ENCODE measurements at places on chromosomes 3 and 15. TPM values are rescaled to one million over a fixed set of nuclear protein-coding genes. Genes with fewer than 3 reads are reported as not detected.

Gene AMIGO3
- total RNA-seq, result 1.8 TPM

DNA sequence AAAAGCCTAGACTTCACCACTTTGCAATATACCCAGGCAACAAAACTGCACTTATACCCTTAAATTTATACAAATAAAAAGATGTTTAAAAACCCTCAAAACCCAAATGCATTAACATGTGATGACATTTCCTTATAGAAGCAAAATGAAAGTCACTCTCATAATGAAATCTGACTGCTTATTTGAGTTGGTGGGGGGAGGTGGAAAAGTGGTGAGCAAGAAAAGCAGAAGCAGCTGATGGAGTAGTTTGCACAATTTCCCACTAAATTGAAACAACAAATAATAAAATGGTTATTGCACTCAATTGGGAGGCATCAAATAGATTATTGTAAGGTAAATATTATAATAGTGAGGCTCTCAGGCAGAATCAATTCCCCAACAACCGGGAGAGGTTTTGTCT is 54.0 kb upstream of the GADL1 start:
- no peak for DNase-seq

Gene RTP3
- total RNA-seq, result not detected

DNA sequence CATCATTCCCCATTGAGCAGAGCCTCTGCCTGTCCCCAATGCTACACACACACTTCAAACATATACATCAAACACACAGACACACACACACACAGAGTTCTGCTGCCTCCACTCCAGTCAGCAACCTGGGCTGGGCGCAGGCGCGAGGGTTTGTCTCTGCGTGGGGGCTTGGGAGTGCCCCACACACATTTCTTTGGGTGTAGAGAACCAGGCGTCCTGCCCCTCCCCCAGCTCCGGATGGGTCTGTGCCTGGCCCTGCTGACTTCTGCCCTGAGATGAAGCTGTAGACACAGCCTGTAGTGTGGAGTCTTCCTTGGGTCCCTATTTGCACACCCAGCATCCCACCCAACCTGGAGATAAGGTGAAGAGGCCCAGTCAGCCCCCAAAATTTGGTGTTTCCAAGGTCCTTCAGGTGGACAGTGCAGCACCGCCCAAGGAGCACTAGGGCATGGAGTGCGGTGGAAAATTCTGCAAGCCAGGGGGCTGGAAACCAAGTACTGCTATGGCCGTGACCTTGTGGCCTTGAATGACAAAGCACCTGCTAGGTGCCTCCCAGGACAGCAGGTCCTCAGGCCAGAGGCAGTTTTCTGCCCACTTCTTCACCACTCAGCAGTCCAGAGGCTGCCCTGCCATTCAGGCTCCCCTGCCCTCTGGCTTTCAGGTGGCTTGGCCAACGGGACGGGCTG is 26.8 kb downstream of the FBXW12 start:
- no peak for DNase-seq

Gene GP9
- not detected for total RNA-seq

Gene EEF1AKMT4
- total RNA-seq, result 3.6 TPM

DNA sequence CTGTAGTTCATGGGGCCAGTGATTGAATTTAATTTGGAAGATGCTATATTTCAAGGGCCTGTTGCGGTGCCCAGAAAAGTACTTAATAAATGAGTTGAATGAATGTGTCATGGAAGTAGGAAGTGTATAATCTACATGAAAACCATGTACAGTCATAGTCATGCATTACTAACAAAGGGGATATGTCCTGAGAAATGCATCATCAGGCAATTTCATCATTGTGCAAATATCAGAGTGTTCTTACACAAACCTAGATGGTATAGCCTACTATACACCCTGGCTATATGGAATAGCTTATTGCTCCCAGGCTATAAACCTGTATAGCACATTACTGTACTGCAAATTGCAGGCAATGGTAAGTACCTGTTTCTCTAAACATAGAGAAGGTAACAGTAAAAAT is 10.7 kb upstream of the MYO5C start:
- DNase-seq, result no peak

GRCh38 chr3:5330152-5330810 is 142.8 kb downstream of the EDEM1 start:
- DNase-seq, result no peak

GRCh38 chr15:63288342-63288741 is 10.9 kb downstream of the APH1B start:
- no peak for DNase-seq

Gene CTXN2
- not detected for total RNA-seq

Gene HRG
- not detected for total RNA-seq

DNA sequence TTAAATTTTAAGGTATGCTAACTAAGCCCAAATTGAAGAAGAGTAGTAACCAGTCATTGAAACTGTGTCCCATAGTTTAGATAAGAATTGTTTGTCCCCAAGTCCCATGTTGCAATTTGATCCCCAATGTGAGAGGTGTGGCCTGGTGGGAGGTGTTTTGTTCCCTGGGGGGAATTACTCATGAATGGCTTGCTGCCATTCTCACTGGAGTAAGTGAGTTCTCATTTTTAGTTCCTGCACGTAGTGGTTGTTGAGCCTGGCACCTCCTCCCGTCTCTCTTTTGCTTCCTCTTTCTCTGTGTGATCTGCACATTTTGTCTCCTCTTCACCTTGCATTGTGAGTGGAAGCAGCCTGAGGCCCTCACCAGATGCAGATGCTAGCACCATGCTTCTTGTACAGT is 1271.0 kb downstream of the NSUN3 start:
- DNase-seq, result peak; percentile 14

Gene RTP1
- total RNA-seq, result not detected

GRCh38 chr3:137065381-137065780 is 107.6 kb downstream of the IL20RB start:
- no peak for DNase-seq

Gene PP2D1
- total RNA-seq, result not detected

DNA sequence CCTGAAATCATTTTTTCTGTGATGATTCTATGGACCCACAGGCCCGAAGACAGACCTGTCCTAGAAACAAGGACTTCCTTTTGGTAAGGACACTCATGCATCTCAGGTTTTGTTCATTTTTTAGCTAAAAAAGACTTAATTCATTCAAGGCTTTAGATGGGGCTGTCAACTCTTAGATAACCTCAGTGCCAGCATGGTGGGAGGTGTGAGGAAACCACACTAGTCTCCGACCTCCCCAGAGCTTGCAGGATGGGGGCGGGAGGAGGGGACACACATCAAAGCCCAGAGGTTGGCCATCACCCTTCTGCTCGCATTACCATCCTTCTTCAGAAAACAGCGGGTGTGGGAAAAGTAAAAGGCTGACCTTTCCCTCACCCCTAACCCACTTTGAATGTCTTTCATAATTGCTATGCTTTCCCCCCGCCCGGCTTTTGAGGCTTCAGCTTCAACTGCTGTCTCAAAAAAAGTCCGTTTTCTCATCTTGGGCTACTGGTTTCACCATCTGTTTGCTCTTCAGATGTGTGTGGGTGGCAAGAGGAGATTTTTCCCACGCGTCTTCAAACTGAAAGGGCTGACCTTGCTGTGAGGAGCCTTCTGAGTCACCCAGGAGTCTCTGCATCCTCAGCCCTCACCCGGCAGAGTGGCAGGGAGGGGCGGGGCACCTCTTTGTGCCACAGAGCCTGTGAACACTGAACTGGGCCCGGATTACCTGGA is 27.6 kb upstream of the CXCR6 start:
- peak; percentile 87 for DNase-seq

GRCh38 chr3:24722087-24722486 is 227.4 kb upstream of the THRB start:
- no peak for DNase-seq

Gene EEFSEC
- total RNA-seq, result 8.6 TPM

- DNase-seq, result peak; percentile 59
Measured at GRCh38 chr15:69265347-69265955, 33.3 kb upstream of the PAQR5 start.

- peak; percentile 20 for DNase-seq
Measured at GRCh38 chr3:102532901-102533300, 98.1 kb downstream of the ZPLD1 start.

Gene LRRN1
- total RNA-seq, result 0.21 TPM

DNA sequence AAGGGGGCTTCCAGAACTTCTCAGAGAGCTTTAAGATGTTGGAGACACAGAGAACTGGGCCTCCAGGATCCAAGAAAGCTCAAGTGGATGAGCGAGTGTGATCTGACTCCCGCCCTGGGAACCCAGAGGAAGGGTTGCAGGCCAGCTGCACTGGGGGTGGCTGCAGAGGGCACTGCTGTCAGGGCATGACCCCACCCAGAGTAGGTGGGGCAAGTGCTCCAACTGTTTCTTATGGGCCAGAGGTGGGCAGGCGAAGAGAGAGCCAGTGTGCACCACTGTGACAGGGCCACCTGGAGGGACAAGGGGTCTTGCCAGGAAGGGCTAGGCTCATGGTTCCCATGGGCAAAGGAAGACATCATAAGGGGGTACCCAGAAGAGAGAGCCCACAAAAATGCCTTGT is 48.8 kb downstream of the EXOG start:
- peak; percentile 94 for DNase-seq

- no peak for DNase-seq
Measured at GRCh38 chr3:150613034-150613433, 9.9 kb downstream of the SELENOT start.

DNA sequence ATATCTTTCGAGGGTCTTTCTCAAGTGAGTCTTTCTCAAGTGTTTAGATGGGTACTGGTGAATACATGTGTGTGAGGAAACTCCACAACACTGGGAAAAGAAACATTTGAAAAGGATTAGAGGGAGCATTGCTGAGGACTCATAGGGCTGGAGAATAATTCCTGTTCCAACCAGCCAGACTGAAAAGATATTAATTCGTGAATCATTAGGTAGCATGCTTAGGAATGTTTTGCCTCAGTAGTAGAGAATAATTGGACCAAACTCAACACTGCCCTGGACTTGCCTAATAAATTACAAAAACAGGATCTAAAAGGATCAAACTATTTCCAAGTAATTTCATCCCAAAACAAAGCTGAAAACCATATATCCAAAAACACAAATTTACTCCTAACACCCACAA is 17.3 kb downstream of the PP2D1 start:
- no peak for DNase-seq

DNA sequence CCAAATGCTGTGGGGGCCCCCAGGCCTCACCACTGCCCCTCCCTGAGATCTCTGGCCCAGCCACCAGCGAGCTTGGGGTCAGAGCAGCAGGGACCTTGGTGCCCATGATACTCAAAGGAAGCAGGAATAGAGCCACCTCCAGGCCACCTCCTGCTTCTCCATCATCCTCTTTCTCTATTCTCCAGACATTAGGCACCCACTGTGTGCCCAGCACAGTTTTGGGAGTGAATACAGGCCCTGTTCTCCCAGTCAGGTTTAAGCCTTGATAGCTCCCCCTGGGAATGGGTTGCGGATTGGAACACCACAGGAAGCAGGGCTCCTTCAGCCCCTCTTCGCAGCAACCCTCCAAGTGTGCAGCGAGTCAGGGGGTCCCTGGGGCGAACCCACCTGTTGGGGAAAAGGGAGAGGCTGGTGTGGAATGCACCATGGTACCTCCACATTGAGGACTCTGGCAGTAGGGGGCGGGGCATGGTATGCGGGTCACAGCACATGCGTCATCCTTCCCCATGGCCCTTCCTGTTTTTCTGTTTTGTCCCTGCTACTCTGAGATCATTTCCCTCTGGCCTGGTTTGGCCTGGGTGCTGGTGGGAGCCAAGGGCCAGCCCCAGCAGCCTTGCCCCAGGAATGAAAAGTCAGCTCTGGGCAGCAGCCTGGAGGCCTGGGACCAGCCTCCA is 14.2 kb upstream of the SEMA3B start:
- no peak for DNase-seq

Gene TIMP4
- total RNA-seq, result 0.42 TPM

Gene CCR2
- not detected for total RNA-seq

Gene ADGRG7
- total RNA-seq, result not detected

Gene SUCNR1
- total RNA-seq, result not detected

GRCh38 chr3:124132813-124133212 is 140.9 kb upstream of the ROPN1 start:
- no peak for DNase-seq

Gene DAZL
- total RNA-seq, result not detected
